NCI-H460 (cell line): ENCODE measurements at places on chromosomes 16 and 17. TPM values are rescaled to one million over a fixed set of nuclear protein-coding genes. Genes with fewer than 3 reads are reported as not detected.

The RPS15A gene
- 3,272 and 4,633 TPM in 2 replicates for total RNA-seq

The MMP25 gene
- total RNA-seq = 0.14 and 0.25 TPM in 2 replicates

The PSKH1 gene
- 5.3 and 6.5 TPM in 2 replicates for total RNA-seq

The ZFP3 gene
- not detected in 2 replicates for total RNA-seq

- DNase-seq = no peak
These were observed 52.1 kb downstream of the PRKCA start for GRCh38 chr17:66354472-66354871.

The GDPD3 gene
- total RNA-seq = 0.67 and 0.89 TPM in 2 replicates

DNA sequence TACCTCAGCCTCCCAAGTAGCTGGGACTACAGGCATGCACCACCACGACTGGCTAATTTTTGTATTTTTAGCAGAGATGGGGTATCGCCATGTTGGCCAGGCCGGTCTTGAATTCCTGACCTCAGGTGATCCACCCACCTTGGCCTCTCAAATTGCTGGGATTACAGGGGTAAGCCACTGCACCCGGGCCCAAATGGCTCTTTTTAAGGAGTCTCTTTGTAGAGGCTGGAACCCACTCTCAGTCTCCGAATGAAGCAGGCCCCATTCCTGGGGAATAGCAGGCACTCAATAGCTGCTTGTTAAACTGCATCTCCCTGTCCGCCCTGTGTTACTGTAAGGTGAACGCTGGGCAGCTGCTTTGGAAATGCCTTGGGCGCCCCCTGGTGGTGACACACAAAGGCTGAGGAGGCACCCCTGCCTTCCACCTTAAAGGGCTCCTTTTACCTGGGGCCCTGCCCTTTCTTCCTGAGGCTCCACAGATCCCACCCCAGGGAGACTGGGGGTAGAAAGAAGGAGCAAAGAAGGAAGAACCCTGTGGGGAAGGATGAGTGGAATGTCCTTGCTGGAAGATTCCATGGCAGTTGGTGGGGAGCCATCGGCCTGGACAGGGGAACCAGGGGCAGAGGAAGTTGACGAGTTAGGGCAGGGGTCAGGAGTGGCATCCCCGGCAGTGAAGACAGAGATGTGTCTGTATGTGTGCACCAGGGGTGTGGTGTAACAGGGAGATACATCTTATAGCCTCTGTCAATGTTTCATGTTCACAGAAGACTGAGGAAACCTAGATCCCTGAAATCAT, 6.1 kb upstream of the SP2 start:
- DNase-seq = peak; percentile 80
